ENCODE measurements at places on chromosomes 3 and 15.

DNA sequence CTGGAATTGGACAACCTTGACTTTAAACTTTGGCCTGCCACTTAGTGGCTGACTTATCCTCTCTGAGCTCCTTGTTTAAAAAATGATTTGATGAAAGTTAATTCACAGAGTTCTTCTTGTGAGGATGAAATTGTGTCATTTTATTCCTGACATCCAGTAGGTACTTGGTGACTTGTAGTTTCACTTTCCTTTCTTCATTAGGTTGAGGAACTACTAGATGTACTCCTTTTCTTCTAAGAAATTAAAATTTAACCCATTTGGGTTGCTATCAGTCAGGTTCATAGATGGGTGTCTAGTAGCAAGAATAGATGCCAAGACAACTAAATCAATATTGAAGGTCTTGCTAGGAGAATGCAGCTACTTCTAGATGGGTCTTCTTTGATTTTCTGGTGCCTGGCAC, 5.2 kb downstream of the NR1D2 start:
- peaks cover 17% of the 10 kb centered on the region for H3K4me1 ChIP-seq
- H3K4me3 ChIP-seq: no peak overlapping the region
- H3K27me3 ChIP-seq: no peaks in the 10 kb centered on the region
- H3K36me3 ChIP-seq: no peaks in the 10 kb centered on the region

- H3K27me3 ChIP-seq: no peaks in the 10 kb centered on the region
- H3K4me1 ChIP-seq: no peaks in the 10 kb centered on the region
- no peak overlapping the region for H3K4me3 ChIP-seq
Observed at GRCh38 chr3:60431599-60431958, 819.7 kb downstream of the FHIT start.

- H3K4me1 ChIP-seq: no peaks in the 10 kb centered on the region
- no peaks in the 10 kb centered on the region for H3K36me3 ChIP-seq
- no peak overlapping the region for H3K27ac ChIP-seq
- H3K4me3 ChIP-seq: no peak overlapping the region
- H3K27me3 ChIP-seq: no peaks in the 10 kb centered on the region
Observed at GRCh38 chr15:55685286-55685685, 57.7 kb downstream of the PRTG start.

- no peak overlapping the region for H3K27ac ChIP-seq
- no peaks in the 10 kb centered on the region for H3K27me3 ChIP-seq
- H3K36me3 ChIP-seq: no peaks in the 10 kb centered on the region
- DNase-seq: no peak
Observed at GRCh38 chr15:95265419-95265997, 1034.1 kb downstream of the MCTP2 start.

GRCh38 chr3:162354356-162354755, 857.7 kb downstream of the OTOL1 start:
- H3K4me1 ChIP-seq: no peaks in the 10 kb centered on the region
- DNase-seq: no peak
- H3K27ac ChIP-seq: no peak overlapping the region
- no peaks in the 10 kb centered on the region for H3K27me3 ChIP-seq
- no peaks in the 10 kb centered on the region for H3K36me3 ChIP-seq

DNA sequence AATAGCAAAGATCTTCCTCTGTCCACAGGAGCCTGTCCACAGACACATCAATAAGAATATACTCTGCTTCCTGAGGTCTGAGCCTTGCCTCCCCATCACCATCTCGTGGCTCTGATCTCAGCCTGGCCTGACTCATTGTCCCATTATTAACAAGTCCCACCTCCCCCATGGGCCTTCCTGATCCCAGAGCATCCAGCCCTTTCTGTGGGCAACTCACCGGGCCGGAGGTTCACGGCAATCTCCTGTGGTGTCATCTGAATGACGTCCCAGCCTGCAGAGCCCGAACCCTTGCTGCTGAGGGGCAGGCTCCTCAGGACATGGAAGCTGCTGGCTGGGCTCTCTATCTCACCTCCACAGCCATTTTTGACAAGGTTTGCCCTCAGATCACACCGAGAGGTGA, 28.1 kb downstream of the ITGB5 start:
- peak overlapping the region; percentile 87 for H3K27ac ChIP-seq
- H3K27me3 ChIP-seq: no peaks in the 10 kb centered on the region
- H3K36me3 ChIP-seq: no peaks in the 10 kb centered on the region
- H3K4me3 ChIP-seq: no peak overlapping the region
- H3K4me1 ChIP-seq: peaks cover 34% of the 10 kb centered on the region

DNA sequence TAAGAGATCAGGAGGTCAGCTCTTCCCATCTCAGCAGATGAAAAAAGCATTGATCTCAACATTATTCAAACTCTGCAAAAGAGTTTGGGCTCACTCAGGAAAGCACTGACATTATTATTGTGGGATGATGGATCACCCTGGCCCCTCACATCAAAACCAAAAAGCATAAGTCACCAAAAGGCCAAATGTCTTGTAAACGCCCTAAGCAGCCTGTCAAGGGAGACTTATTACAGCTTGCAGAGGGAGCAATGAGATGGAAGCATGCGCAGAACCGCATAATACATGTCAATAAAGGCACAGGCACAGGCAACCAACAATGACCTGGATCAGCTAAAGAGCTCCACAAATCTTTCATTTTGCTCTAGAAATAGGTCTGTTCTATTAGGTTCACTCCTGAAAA, 4.6 kb downstream of the FSIP1 start:
- H3K27me3 ChIP-seq: no peaks in the 10 kb centered on the region
- H3K36me3 ChIP-seq: no peaks in the 10 kb centered on the region
- no peak overlapping the region for H3K4me3 ChIP-seq
- no peak for DNase-seq
- H3K4me1 ChIP-seq: peaks cover 3% of the 10 kb centered on the region

- no peaks in the 10 kb centered on the region for H3K36me3 ChIP-seq
- H3K27ac ChIP-seq: no peak overlapping the region
- H3K4me1 ChIP-seq: peaks cover 8% of the 10 kb centered on the region
- DNase-seq: no peak
- peaks cover 25% of the 10 kb centered on the region for H3K27me3 ChIP-seq
Observed at GRCh38 chr3:186826410-186826975, 16.0 kb upstream of the ADIPOQ start.

DNA sequence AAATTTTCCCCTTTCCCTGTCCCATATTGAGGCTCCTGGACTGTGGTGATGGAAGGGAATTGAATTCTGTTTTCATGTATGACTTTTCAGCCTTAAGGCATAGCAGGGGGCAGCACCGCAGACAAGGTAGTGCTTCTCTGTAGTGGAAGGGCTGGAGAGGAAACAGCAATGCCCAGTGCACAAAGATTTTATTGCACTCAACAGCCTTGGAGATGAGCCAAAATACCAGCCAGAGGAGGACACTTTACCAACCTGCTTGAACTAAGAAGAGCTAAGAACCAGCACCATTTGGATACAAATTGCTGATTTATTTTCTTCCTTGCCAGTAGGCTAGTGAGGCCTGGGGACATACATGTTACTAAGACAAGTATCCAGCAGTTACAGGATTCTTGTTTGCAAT, 98.7 kb downstream of the KCNMB2 start:
- H3K27ac ChIP-seq: no peak overlapping the region
- no peak overlapping the region for H3K4me3 ChIP-seq
- H3K27me3 ChIP-seq: no peaks in the 10 kb centered on the region
- no peak for DNase-seq

DNA sequence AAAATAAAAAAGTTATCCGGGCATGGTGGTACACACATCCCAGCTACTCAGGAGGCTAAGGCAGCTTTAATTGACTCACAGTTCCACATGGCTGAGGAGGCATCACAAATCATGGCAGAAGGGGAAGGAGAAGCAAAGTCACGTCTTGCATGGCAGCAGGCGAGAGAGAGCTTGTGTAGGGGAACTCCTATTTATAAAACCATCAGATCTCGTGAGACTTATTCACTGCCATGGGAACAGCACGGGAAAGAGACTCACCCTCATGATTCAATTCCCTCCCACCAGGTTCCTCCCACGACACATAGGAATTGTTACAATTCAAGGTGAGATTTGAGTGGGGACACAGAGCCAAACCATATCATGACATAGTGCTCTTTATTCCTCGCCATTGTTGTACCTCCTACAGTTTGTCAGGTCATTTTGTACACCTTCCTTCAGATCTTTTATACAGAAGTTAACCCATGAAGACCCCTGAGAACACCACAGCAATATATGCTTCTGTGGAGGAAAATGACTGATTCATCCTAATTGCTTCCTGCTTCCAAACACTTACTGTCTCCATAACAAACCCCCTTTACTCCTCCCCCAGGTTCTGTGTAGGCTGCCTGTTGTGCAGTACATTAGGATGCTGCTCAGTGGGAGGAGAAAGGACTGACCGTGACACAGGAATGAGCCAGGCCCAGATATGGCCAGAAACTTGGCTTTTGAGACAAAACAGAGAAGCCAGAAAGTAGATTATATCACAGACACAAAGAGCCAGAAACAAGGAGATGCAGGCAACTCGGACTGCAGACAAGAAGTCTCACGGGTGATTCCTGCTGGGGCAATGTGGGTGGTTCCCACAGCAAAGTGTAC, 67.9 kb upstream of the HEG1 start:
- H3K36me3 ChIP-seq: no peaks in the 10 kb centered on the region
- H3K27me3 ChIP-seq: no peaks in the 10 kb centered on the region
- H3K27ac ChIP-seq: no peak overlapping the region

DNA sequence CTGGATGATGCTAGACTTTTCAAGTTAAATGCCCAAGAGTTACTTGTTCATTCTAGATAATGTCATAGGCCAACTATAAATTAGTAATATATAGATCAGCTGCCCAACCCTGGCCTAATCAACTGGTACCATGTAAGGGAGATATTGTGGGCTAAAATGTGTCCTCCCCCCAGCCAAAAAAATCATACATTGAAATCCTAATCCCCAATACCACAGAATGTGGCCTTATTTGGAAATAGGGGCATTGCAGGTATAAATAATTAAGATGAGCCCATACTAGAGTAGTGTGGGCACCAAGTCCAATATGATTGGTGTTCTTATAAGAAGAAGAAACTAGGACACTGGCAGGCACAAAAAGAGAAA, 92.5 kb downstream of the RPL22L1 start:
- no peaks in the 10 kb centered on the region for H3K36me3 ChIP-seq
- no peaks in the 10 kb centered on the region for H3K4me1 ChIP-seq
- DNase-seq: no peak
- H3K4me3 ChIP-seq: no peak overlapping the region
- no peaks in the 10 kb centered on the region for H3K27me3 ChIP-seq

- H3K36me3 ChIP-seq: no peaks in the 10 kb centered on the region
- no peak overlapping the region for H3K27ac ChIP-seq
- no peak overlapping the region for H3K4me3 ChIP-seq
- H3K4me1 ChIP-seq: no peaks in the 10 kb centered on the region
Observed at GRCh38 chr3:33889394-33890039, 91.1 kb downstream of the PDCD6IP start.

DNA sequence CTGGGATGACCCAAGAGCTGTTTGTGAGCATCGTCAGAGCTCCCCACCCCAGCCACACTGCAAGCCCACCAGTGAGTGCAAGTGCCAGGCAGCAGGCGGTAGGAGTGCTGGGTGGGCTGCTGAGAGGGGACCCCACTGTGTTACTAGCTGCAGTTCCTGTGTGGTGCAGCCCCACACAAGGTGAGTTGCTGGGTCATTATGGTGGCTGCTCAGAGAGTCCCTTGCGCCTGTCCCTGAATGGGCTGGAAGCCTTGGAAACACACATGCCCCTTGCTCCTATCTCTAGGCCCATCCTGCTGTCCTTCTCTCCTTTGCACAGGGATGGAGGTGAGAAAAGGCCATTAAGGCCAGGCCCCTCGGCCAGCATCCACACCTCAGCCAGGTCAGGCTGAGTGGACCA, 83.7 kb downstream of the SEC22A start:
- no peak overlapping the region for H3K4me3 ChIP-seq
- H3K27me3 ChIP-seq: no peaks in the 10 kb centered on the region
- DNase-seq: no peak
- H3K36me3 ChIP-seq: no peaks in the 10 kb centered on the region
- no peak overlapping the region for H3K27ac ChIP-seq

GRCh38 chr3:62134061-62134496, 239.3 kb downstream of the FEZF2 start:
- H3K27me3 ChIP-seq: no peaks in the 10 kb centered on the region
- peak overlapping the region; percentile 38 for H3K27ac ChIP-seq
- no peak overlapping the region for H3K4me3 ChIP-seq
- no peaks in the 10 kb centered on the region for H3K36me3 ChIP-seq
- H3K4me1 ChIP-seq: peaks cover 11% of the 10 kb centered on the region

DNA sequence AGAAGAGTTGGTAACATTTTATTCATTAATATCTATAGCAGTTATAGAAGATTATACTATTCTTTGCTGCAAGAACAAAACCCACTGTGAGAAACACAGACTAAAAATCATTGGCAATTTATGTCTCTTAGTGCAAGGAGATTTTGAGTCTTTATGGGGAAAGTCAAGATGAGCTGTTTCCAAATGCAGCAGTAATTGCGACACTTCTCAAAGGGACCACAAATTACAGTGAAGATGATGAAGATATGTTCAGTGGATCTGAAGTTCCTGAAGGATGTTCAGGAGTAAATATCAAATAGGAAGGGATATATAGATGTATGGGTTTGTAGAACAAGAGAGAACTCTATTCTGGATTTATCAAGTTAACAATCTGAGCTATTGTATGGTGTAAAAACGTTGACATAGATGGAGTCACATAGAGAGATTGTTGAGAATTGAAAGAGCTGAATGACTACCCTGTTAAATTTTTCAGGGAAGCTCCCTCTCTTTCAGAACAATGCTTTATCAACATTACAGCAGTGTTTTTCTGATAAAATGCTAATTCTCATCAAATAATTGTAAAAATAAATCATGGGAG, 71.8 kb downstream of the DTWD1 start:
- no peak overlapping the region for H3K27ac ChIP-seq
- H3K27me3 ChIP-seq: no peaks in the 10 kb centered on the region
- H3K4me3 ChIP-seq: no peak overlapping the region
- H3K36me3 ChIP-seq: no peaks in the 10 kb centered on the region
- no peaks in the 10 kb centered on the region for H3K4me1 ChIP-seq

GRCh38 chr3:177104299-177104992, 92.8 kb downstream of the TBL1XR1 start:
- no peak for DNase-seq
- H3K36me3 ChIP-seq: no peaks in the 10 kb centered on the region
- H3K4me1 ChIP-seq: no peaks in the 10 kb centered on the region
- no peak overlapping the region for H3K27ac ChIP-seq
- no peak overlapping the region for H3K4me3 ChIP-seq

GRCh38 chr15:76979331-76979925, 15.5 kb upstream of the PSTPIP1 start:
- H3K27me3 ChIP-seq: no peaks in the 10 kb centered on the region
- no peaks in the 10 kb centered on the region for H3K36me3 ChIP-seq
- DNase-seq: no peak
- H3K4me3 ChIP-seq: no peak overlapping the region
- no peaks in the 10 kb centered on the region for H3K4me1 ChIP-seq

DNA sequence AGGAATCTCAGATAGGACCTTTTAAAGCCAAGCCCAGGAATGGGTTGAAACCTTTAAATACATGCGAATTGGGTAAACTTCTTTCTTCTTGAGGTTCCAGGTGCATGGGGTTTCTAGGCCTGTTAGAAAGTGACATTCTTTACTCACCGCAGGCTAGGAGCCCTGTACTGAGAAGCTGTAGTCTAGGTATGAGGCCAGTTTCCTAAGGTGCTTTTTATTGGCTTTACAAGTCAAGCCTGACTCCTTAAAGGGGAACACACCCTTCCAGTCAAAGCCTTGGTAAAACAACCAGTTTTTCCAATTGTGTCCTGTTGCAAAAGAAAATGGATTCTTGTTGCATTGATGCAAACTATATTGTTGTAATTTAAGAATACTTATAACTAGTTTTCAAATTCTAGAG, 76.1 kb upstream of the ATP11B start:
- H3K4me1 ChIP-seq: peaks cover 5% of the 10 kb centered on the region
- no peaks in the 10 kb centered on the region for H3K36me3 ChIP-seq
- H3K27ac ChIP-seq: no peak overlapping the region
- no peak overlapping the region for H3K4me3 ChIP-seq
- DNase-seq: no peak

GRCh38 chr3:127492426-127492825, 98.1 kb downstream of the TPRA1 start:
- no peak for DNase-seq
- no peaks in the 10 kb centered on the region for H3K4me1 ChIP-seq
- H3K36me3 ChIP-seq: no peaks in the 10 kb centered on the region

Data from endothelial cell of umbilical vein (primary cell).